Stimulated activated naive CD8-positive, alpha-beta T cell treated with anti-CD3 and anti-CD28 coated beads, Interleukin-15, Interleukin-2, amounts not matched to agents 100 U/mL and 50 U/mL, for 24 hours (primary cell): ENCODE measurements at places on chromosomes 4 and X.
A peak's percentile ranks its signal among the peaks of the same experiment; 100 is the strongest.

GRCh38 chrX:31487951-31488350 is 416.1 kb upstream of the FTHL17 start:
- DNase-seq: no peak

DNA sequence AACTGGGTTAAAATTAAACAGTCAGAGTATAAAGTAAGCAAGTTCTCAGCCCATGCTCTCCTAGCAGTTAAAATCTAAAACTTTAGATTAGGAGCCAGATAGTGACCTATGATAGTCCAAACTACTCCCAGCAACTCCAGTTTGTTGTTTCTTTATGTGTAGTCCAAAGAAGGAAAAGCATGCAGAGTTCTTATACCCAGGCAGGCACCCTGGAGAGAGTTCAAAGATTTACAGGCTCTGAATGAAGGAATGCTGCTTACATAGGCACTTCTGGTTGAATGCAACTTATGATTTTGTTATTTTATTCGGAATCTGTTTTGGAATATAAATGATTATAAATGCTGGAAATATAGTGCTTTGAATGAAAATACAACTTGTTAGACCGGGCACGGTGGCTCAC is 67.2 kb downstream of the GPAT3 start:
- DNase-seq: no peak

GRCh38 chr4:576245-576821 is at the start of gene TMEM271:
TMEM271 (minus strand) TSS chr4:576295; CDS start chr4:576062, 233 bp downstream.
- DNase-seq: no peak

GRCh38 chr4:73772363-73772762 is 32.0 kb downstream of the CXCL8 start:
- no peak for DNase-seq

GRCh38 chr4:109022961-109023360 is 260.1 kb upstream of the ETNPPL start:
- DNase-seq: no peak

DNA sequence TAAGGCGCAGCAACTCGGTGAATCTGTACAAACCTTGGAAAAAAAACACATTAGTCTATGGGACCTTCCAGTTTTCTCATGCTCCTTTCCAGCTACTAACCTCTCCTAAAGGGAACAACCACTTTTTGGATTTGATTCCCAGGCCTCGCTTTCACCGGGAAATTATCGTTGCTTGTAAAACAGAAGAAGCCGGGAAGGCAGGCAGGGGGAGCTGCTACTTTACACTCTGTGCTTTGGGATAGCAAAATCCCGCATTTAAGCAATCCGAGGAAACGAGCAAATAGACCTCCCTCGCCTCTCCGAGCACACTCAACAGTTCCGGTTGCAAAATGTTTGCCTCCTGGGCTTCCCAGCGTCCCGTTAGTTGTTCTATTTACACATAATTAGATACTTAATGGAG is 1.2 kb downstream of the CD38 start:
- no peak for DNase-seq

DNA sequence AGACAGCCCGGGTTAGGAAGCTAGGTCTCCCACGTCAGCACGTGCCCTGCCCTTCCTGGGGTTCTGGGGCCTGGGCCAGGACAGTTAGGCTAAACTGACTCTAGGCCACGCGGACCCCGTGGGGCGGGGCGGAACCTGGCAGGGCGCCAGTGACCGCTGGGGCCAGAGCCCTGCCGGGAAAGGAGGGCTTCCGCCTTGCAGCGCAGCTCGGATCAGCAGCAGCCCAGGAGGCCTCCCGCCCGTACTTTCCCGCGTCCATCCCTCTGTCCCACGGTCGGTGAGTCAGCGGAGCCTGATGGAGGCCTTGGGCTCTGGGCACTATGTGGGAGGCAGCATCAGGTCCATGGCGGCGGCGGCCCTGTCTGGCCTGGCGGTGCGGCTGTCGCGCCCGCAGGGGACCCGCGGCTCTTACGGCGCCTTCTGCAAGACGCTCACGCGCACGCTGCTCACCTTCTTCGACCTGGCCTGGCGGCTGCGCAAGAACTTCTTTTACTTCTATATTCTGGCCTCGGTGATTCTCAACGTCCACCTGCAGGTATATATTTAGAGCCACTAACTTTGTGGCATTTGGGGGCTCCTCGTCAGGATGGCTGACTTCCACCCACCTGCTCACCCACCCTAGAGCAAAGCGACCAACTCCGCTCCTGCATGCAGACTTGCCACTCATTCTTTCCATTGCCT is at the start of gene SMIM10:
SMIM10 (plus strand) TSS at position 191 of the 681 bp plus-strand sequence; CDS start at position 296, 105 bp downstream.
- DNase-seq: peak; percentile 57

GRCh38 chr4:7068279-7068842 is 497 bp upstream of the GRPEL1 start:
- DNase-seq: no peak

- DNase-seq: no peak
These were observed 2.9 kb downstream of the CPZ start for GRCh38 chr4:8595237-8596087.

GRCh38 chrX:45758738-45759397 is 558.2 kb upstream of the DIPK2B start:
- DNase-seq: no peak

GRCh38 chrX:129717892-129718291 is 20.9 kb upstream of the XPNPEP2 start:
- DNase-seq: no peak

DNA sequence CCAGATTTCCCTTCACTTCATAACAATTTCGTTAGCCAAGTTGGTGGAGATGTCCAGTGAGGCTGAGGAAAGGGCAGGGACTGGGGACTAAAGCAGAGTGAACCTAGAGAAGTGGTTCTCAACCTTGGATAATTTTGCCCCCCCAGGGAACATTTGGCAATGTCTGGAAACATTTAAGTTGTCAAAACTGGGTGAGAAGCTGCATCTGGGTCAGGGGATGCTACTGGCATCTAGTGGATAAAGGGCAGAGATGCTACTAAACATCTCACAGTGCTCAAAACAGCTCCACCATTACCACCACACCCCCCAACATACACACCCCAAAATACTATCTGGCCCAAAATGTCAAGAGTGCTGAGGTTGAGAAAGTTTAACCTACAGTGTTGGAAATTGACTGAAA is 32.0 kb upstream of the FGF16 start:
- no peak for DNase-seq

- no peak for DNase-seq
These were observed 3.5 kb upstream of the MAD2L1 start for GRCh38 chr4:120070196-120070595.

- DNase-seq: peak; percentile 69
These were observed 123.6 kb upstream of the RBPJ start for GRCh38 chr4:26197018-26197779.

DNA sequence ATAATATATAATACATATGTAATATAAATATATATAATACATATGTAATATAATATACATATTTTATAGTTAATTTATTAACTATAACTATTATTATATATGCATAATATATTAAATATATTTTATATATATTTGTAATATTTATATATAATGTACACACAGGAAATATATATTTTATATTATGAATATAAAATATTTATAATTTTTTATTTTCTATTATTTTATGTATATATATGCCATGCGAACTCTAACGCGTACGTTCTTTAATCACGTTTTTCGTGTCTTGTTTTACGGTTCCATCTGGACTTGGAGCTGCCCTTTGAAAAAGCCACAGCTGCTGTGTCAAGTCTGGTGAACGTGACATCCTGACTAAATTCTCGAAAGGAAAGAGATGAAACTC is 332.1 kb downstream of the ASMT start:
- no peak for DNase-seq

- no peak for DNase-seq
These were observed 67.3 kb upstream of the HHIP start for GRCh38 chr4:144578681-144579080.

- no peak for DNase-seq
These were observed 130.3 kb downstream of the GPR143 start for GRCh38 chrX:9635368-9635767.

DNA sequence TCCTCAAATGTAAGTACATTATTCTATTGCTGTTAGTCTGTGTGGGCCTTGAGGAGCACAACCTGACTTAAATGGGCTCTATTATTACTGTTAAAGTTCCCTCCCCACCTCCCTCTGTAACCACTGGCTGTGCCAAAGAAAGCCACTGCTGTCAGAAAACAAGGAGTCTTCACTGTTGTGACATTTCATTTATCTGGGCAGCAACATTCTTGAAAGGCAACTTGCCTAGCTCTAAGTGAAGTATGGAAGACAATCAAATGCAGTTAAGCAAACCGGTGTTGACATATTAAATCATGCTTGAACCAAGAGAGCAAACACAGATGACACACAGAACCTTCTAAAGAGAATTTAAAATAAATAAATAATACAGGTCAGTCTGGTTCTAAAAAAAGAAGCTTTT is 81.0 kb downstream of the EPHA5 start:
- no peak for DNase-seq

GRCh38 chrX:20455001-20455400 is 188.3 kb upstream of the RPS6KA3 start:
- DNase-seq: no peak

GRCh38 chrX:41689711-41690110 is 938 bp downstream of the GPR34 start:
- no peak for DNase-seq

DNA sequence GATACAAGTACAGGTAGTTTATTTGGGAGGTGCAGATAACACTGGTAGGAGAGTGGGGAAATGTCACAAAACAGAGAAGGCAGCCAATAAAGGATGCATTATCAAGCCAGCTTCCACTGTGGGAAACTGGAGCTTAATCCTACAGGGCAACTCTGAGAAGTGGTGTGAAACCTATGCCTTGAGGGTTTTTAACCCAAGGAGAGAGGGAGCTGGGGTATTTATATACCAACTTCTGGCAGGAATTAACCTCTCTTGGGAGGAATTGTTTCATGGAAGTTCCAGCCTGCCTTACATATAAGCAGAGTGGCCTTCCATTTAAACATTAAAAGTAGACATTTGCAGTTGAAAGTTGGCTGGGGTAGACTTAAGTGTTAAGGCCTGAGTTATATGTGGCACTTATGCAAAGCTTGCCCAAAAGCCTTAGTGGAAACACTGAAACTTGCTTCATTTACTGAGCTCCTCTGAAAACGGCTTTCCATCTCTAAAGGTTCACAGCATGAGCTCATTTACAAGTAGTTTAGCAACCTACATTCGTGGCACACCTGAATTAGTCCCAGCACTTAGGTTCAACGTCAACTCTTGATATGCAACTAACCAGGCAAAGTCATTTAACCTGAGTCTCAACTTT is 19.2 kb downstream of the MAGEB17 start:
- DNase-seq: no peak

DNA sequence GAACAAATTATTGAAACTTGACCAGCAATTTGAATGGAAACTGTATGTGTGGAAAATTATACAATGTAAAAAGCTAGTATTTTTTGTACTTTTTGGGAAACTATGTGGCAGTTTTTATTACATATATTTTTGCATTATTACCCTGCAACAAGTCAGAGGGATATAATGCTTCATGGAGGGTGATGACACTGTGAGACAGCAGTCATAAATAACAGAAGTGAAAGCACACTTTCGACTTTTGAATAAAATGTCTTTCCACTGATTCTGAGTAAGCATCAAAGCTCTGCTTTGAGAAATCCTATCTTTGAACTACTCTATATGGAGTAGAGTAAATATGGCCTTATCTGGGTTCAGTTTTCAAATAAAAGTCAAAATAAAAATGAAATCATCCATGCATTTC is 122.6 kb upstream of the PABPC4L start:
- no peak for DNase-seq

GRCh38 chr4:85370400-85371032 is 104.4 kb upstream of the ARHGAP24 start:
- peak; percentile 4 for DNase-seq

GRCh38 chr4:170666909-170667308 is 577.2 kb upstream of the AADAT start:
- no peak for DNase-seq

DNA sequence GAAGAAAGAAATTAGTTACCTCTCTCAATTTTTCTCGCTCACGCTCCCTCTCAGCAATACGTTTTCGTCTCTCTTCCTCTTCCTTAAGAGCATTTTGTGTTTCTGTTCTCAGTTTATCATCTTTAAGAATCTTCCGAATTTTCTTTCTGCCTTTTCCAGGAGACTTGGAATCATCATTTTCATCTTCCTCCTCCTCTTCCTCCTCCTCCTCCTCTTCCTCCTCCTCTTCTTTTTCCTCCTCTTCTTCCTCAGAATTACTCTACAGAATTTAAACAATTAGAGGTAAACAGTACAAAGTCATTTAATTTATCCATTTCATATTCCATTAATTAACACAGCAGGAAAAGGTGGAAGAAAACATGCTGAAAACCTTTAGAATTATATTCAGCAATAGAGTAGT is 133.9 kb downstream of the ATRX start:
- DNase-seq: no peak

DNA sequence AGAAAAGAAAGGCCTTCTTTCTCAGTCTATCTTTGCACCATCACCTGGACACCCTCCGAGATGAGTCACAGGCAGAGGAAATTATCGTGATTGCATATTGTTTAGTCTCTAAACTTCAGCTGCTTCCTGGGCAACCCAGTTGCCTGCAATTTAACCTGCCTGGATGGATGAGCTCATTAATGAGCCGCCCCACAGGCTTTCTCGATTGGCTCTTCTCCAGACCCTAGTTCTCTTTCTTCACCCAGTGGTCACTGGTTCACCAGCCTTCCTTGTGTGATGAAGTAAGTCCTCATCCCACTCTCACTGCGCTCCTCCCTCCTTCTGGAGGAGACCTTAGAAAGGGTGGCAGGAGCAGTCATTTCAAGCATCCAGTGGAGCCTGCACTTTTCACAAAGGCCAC is 94.4 kb downstream of the SOWAHB start:
- DNase-seq: no peak

DNA sequence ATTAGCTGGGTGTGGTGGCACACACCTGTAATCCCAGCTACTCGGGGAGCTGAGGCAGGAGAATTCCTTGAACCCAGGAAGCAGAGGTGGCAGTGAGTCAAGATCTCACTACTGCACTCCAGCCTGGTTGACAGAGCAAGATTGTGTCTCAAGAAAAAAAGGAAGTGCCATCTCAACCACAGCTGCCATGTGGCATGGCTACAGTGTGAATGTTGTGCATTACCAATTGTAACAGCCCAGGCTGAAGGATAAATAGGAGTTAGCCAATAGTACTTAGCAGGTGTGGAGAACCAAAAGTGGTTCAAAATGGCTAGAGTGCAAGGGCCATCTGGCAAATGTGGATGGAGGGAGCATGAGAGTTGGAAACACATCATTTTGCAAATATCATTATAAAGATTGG is 28.9 kb downstream of the SLC25A5 start:
- no peak for DNase-seq
